ENCODE measurements at places on chromosomes 4 and X. TPM values are rescaled to one million over a fixed set of nuclear protein-coding genes. Genes with fewer than 3 reads are reported as not detected.

The MGAT4D gene
- 0.13 TPM for total RNA-seq

The C4orf51 gene
- not detected for total RNA-seq

The TLR6 gene
- total RNA-seq, result 0.85 TPM

The SULT1B1 gene
- not detected for total RNA-seq

The PABPC4L gene
- total RNA-seq, result 2.4 TPM

The PPEF2 gene
- total RNA-seq, result not detected

The BCORL1 gene
- total RNA-seq, result 34.0 TPM

The OCIAD1 gene
- total RNA-seq, result 121 TPM

The CNKSR2 gene
- total RNA-seq, result 1.1 TPM

The RTL3 gene
- total RNA-seq, result not detected

The TBC1D8B gene
- total RNA-seq, result 3.6 TPM

The DCAF4L1 gene
- total RNA-seq, result 0.44 TPM

The NXF2B gene
- total RNA-seq, result 1.5 TPM

The GLRB gene
- total RNA-seq, result 1.0 TPM

The POLN gene
- 2.5 TPM for total RNA-seq

The REPS2 gene
- 10.6 TPM for total RNA-seq
